ENCODE measurements at places on chromosomes 2 and 18.

GRCh38 chr2:220159738-220160137, 532.3 kb downstream of the SLC4A3 start:
- DNase-seq: no peak

- no peak for DNase-seq
Observed at GRCh38 chr2:26845021-26845420, 2.9 kb upstream of the DPYSL5 start.

GRCh38 chr2:43142921-43143438, 83.4 kb downstream of the ZFP36L2 start:
- no peak for DNase-seq

DNA sequence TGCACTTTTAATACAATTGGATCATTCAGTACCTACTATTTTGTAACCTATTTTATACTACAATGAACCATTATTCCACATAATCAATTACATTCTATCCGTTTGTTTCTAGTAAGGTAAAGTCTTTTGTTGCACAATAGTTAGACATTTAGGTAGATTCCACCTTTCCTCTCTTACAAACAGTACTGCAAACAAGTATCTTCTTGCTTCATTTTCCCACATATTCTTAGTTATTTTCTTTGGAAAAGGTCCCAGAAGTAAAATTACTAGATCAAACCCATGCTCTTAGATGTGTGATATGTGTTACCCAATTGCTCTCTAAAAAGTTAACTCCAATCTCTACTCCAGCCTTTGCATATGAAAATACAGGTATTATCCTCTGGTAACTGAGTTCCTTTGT, 49.6 kb downstream of the SPIRE1 start:
- no peak for DNase-seq

DNA sequence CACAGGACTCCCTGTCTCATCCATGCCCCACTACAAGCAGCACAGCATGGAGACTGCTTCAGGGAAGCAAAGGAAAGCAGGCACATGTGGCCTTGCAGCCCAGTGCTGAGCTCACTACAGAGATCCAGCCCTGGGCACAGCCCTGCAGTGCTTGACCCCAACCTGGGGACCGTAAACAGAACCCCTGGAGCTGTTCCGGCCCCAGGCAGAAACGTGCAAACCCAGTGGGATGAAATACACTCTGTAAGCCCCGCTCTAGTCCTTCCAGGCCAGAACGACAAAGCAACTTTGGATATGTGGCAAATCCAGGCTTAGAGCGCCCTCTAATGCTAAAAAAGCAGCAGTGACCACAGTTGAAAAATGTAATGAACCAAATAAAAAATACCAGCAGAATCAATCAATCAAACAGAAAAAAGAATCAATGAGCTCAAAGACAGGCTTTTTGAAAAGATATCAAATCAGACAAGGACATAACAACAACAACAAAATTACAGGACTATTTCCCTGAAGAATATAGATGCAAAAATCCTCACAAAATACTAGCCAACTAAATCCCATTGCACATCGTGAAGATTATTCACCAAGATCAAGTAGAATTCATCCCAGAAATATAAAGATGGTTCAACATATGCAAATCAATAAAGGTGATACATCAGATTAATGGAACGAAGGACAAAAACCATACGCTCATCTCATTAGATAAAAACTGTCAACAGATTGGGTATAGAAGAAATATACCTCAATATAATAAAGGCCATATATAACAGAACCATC, 45.6 kb downstream of the ZNF519 start:
- peak; percentile 39 for DNase-seq

- no peak for DNase-seq
Observed at GRCh38 chr18:78207942-78208341, 771.7 kb upstream of the SALL3 start.

- DNase-seq: no peak
Observed at GRCh38 chr2:119214453-119215037, 9.1 kb upstream of the STEAP3 start.

DNA sequence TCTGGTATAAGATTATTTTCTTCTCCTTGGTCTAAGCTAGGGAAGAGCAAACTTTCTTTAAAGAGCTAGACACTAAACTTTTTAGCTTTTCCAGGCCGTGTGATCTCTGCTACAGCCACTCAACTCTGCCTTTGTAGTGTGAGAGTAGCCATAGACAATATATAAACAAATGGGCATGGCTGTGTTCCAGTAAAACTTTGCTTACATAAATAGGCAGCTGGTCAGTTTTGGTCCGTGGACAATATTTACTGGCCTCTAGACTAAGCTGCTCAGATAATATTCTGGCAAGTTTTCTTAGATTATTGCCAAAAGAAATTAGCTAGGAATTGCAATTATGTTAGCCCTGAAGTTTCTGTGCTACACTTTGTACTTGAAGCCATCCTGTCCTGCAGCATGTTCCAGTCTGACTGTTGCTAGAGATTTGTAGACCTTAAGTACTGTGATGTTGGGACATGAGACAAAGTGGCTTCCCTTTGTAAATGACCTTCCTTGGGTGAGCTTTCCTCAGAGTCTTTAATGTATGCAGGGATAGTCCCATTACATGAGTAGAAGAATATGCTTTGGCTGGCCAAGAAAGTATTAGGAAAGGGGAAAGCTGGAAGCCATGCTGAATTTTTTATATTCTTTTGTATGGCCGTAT, 126.9 kb downstream of the SOX11 start:
- no peak for DNase-seq

GRCh38 chr2:124996406-124996805, 971.3 kb downstream of the CNTNAP5 start:
- DNase-seq: no peak

GRCh38 chr2:24658531-24659202, 134.5 kb downstream of the PTRHD1 start:
- no peak for DNase-seq

- no peak for DNase-seq
Observed at GRCh38 chr2:25347205-25347815, 5.6 kb upstream of the DNMT3A start.

DNA sequence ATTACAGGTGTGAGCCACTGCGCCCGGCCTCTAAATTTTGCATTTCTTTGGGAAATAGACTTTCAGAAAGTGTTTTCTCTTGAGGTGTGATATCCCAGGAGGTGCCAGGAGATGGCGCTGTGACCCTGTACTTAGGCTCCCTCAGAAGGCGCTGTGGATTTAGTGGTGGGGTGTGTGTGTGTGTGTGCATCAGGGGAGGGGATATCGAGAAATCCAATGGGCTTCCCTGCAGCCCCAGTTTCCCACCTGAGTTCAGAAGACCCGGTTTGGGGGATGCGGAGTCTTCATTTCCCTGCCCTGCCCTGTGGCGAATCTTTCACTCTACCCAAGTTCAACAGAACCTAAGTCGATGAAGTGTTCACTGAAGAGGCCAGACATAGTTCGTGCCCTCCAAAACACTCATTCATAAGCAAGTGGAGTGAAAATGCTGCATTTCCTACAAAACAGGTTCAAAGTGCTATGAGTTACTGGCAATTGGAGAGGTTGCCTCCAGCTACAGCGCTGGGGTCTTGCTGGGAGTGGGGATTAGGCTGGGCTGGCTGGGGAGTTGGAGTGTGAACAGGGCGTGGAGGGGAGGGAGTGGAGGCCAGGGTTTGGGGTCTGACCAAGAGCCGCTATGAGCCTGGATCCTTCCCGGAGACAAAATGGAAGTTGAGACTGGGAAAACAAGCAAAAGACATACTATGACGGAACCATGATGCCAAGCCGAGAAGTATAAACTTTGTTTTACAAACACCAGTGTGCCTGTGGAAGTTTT, 6.5 kb upstream of the WNT6 start:
- DNase-seq: peak; percentile 66

GRCh38 chr18:10898417-10898974, 250.9 kb downstream of the PIEZO2 start:
- no peak for DNase-seq

GRCh38 chr2:81327911-81328310, 1023.4 kb upstream of the LRRTM1 start:
- no peak for DNase-seq

GRCh38 chr2:78839259-78839658, 186.2 kb upstream of the REG3G start:
- DNase-seq: no peak

GRCh38 chr2:99806758-99807157, 316.9 kb upstream of the REV1 start:
- no peak for DNase-seq

DNA sequence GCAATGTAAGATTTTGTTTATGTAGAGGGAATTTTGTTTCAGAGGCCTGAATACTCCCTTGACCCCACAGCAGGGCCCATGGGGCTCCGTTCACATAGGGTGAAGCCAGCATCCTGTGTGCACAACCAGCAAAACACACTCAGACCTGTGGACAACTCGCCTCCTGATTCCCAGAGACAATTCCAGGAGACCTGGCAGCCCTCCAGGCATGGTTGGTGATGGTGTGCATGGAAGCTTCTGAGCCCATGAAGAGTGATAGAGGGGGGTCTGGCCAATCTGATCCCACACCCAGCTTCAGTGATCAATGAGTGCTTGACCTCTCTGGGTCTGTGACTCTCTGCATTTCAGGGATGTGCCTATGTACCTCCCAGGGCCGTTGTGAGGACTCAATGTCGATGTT, 91.0 kb upstream of the RAB6C start:
- no peak for DNase-seq

- no peak for DNase-seq
Observed at GRCh38 chr2:36185624-36186023, 170.0 kb upstream of the CRIM1 start.

DNA sequence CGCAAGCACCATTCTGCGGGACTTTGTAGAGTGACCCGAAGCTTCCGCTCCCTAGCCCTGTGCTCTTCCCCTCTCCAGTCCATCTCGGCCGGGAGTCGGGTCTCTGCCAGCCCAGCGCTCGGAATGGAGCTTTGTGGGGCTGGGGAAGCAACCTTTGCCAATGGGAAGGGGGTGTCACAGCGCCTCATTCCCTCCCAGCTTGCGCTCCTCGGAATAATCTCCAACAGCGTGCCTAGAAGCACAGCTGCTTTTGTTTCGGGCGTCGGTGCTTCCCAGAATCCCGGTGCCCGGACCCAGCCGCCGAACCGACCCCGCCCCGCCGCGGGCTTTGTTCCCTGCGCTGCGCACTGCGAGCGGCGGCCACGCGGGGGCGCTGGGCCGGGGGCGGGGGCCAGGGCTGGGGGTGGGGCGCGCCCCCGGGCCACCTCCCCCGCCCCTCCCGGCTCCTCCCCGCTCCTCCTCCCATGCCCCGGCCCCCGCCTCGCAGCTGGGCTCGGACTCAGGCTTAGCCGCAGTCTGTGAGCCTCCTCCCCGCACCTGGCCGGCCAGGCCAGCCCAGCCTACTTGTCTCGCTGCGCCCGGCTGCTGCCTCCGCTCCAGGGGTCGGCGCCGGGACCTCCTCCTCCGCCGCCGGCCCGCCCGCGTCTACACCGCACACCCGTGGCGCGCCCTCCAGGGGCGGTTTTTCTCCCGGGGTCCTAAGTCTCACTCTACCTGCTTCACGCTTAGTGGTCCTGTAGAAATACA, 77.7 kb upstream of the SMAD2 start:
- peak; percentile 80 for DNase-seq

- DNase-seq: no peak
Observed at GRCh38 chr2:189633392-189633811, 27.9 kb upstream of the ASNSD1 start.

DNA sequence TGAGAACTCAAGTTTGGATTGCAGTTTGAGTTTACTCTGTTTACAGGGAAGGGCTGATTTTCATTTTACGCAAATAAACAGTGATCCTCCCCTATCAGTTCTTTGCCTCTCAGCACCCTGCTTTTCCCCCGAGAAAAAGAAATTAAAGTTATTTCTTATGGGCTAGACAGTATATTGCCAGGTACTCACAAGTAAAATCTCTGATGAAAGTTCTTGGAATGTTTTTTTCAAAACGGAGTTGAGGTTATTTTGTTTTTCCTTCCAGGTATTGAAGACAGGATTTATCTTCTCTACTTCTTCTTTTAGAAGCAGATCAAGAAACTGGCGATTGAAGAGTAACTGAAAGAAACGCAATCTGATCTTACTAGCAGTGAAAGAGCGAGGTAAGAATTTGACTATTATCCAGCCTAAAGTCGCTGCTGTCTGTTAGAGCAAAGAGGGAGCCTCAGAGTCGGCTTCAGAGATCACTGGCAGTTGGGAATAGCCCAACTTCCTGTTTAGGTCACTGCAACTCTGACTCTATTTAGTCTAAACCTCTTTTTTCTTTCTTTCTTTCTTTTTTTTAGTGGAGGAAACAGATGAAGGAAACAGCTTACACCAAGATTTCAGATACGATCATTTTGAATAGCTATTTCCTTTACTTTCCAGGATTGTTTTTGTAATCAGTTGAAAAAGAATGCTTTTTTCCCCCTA, at the start of gene TFPI:
TFPI (minus strand) TSS at position 425 of the 693 bp plus-strand sequence. CDS start 50,667 bp downstream, outside the sequence.
- peak; percentile 33 for DNase-seq

DNA sequence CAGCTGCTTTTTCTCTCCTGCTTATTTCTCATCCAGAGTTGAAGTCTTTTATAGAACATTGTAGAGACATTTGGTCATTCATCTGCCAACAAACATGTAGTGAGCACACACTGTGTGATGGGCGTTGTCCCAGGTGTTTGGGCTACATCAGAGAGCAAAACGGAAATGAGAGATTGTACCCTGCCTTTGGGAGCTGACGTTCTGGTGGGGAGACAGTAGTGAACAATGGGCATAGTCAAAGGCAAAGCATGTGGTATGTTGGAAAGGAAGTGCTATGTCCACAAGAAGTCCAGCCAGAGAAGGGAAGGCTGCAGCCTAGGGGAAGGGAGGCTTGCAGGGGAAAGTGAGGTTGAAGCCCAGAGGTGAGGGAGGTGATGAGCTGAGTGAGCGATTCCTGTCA, 78.1 kb downstream of the PIEZO2 start:
- DNase-seq: no peak

DNA sequence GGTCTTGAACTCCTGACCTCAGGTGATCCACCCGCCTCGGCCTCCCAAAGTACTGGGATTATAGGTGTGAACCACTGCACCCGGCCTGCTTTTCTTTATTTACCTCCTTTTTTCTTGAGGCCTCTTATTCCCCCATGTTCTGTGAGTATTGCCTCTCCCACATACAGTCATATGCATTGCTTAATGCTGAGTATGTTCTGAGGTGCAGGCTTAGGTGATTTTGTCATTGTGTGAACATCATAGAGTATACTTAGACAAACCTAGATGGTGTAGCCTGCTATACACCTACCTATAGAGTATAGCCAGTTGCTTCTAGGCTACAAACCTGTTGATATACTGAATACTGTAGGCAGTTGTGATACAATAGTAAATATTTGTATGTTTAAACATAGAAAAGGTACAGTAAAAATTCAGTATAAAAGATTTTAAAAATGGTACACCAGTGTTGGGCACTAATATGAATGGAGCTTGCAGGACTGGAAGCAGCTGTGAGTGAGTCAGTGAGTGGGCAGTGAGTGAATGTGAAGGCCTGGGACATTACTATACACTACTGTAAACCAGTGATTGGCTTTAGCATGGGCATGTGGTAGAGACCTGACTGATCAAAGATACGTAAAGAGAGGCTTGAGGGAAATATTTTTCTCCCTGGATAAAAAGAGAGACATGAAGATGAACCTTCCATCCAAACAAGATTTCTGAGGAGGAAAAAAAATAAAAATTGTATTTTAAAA, 17.6 kb downstream of the SLC39A10 start:
- DNase-seq: no peak

DNA sequence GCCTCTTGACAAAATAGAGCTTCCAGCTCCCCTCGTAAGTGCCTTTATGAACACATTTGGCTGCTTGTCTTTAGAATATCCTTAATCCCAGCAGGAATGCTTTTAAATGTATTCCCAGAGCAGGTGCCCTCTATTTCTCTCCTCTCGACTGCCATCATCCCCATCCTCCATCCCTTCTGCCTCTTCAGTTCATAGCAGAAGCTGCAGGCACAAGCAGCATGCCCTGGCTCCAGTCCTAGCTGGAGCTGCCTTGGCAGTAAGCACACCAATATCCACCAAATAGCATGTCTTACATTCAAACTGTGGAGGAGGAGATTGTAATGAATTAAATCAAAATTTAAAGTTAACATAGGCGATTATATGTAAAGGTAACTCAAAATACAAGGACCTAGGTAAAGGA, 891.3 kb upstream of the SLC39A10 start:
- DNase-seq: no peak
